IMR-90 (cell line): ENCODE measurements at places on chromosomes 16 and 17.

DNA sequence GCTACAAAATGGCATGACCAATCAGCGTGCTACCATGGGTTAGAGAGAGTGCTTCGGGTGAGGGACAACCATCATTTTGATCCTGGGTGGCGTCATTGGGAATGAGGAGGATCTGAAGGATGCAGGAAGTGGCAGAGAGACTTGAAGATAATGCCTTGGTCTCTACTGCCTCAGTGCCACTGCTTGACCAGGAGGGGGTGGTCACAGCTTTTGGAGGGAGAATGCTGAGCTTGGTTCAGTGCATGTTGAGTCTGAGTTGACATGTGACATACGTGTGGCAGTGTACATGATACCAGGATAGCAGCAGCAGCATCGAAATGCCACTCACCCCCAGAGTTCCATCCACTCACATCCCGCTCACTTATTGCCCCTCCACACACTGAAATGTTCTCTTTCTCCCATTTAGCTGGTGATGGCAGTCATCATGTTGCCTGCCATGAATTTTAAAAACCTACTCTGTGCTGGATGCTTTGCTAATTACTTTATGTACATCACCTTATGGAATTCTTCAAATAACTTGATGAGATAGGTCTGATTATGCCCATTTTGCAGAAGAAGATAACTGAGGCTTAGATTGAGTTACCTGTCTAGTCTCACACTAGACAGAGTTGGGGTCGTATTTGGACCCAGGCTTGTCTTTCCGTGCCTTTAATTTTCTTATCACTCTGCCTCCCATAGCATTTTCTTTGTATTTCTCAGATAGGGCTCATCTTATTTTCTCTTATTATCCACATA, 36.7 kb downstream of the ARSG start:
- DNase-seq: no peak

DNA sequence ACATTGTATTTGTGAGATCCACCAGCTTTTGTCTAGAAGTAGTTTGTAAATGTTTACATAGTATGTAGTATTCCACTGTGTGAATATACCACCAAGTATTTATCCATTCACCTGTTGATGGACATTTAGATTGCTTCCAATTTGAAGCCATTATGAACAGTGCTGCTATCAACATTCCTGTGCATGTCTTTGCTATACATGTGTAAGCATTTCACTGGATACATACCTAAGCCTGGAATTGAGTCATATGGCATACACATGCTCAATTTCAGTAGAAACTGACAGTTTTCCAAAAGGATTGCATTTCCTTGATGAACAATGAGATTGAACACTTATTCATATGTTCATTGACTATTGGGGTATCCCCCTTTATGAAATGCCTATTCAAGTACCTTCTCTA, 540.6 kb upstream of the SOX9 start:
- peak; percentile 20 for DNase-seq

- DNase-seq: no peak
Measured at GRCh38 chr16:84068041-84068440, 25.4 kb upstream of the SLC38A8 start.

DNA sequence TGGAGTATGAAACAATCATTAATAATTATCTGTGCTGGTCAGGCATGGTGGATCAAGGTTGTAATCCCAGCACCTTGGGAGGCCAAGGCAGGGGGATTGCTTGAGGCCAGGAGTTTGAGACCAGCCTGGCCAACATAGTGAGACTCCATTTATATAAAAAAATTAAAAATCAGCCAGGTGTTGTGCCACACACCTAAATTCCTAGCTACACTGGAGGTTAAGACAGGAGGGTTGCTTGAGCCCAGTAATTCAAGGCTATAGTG, 28.9 kb upstream of the PRKCA start:
- no peak for DNase-seq

DNA sequence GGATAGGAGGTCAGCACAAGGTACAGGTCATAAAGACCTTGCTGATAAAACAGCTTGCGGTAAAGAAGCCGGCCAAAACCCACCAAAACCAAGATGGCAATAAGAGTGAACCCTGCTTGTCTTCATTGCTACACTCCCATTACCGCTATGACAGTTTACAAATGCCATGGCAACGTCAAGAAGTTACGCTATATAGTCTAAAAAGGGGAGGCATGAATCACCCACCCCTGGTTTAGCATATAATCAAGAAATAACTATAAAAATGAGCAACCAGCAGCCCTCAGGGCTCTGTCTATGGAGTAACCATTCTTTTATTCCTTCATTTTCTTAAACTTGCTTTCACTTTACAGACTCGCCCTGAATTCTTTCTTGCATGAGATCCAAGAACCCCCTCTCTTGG, 1.0 kb upstream of the HSBP1 start:
- DNase-seq: no peak

- no peak for DNase-seq
Measured at GRCh38 chr17:16297367-16298139, 55.7 kb downstream of the CENPV start.

DNA sequence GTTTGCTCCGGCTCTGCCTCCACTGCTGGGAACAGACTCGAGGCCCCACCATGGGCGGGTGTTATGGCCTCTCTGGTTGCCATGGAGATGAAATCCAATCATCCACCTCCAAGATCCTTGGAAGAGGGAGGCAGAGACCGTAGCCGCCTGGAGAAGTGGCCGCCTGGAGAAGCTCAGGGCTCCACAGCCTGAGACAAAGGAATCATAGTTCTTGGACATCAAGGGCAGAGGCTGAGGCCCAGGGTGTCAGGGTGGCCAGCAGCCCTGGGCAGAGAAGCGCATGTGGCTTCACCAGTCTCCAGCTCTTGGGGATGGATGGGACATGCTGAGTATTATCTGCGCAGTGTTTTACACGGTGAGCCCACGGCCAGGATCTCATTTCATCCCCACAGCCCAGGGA, 36.2 kb downstream of the ABR start:
- DNase-seq: peak; percentile 34

GRCh38 chr17:21210411-21211076, 3.4 kb downstream of the TMEM11 start:
- no peak for DNase-seq

DNA sequence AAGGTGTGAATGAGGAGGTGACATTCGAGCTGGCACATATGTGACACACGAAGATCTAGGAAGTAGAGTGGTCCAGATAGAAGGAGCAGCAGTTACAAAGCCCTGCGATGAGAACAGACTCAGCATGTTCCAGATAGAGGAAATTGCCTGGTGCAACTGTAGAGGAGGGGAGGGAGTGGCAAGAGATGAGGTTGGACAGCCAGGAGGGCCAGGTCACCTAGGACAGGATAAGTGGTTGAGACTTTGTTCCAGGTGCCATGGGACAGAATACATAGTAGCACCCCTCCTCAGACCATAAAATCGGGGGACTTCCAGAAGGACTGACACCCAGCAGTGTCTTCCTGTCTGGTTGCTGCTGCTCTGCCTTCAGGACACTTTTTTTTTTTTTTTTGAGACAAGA, 11.0 kb upstream of the CENPT start:
- DNase-seq: no peak

GRCh38 chr17:63222655-63223054, 223.5 kb downstream of the CYB561 start:
- peak; percentile 33 for DNase-seq

DNA sequence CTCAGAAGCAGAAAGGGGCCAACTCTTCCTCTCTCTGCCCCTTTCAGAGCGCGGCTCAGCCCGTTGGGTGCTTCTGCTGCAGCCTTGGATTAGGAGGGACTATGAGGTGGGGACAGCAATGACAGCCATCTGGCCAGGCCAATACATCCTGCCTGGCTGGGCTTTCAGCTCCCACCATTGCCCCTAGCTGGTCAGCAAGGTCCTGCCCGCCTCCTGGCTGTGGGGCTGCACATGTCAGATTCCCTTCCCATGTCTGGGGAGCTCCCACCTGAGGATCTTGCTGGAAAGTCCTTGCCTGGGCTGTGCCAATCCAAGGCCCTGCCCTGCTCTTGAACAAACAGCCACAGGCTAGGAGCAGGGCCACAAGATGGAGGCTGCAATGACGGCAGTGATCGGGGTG, 8.3 kb downstream of the TRIM65 start:
- DNase-seq: no peak

GRCh38 chr16:62738666-62739460, 702.6 kb upstream of the CDH8 start:
- no peak for DNase-seq

GRCh38 chr17:11082559-11082958, 158.5 kb upstream of the SHISA6 start:
- no peak for DNase-seq

- peak; percentile 64 for DNase-seq
Measured at GRCh38 chr17:27530764-27531391, 74.6 kb downstream of the KSR1 start.

- peak; percentile 100 for DNase-seq
Measured at GRCh38 chr16:84795329-84796053, 24.3 kb upstream of the CRISPLD2 start.

DNA sequence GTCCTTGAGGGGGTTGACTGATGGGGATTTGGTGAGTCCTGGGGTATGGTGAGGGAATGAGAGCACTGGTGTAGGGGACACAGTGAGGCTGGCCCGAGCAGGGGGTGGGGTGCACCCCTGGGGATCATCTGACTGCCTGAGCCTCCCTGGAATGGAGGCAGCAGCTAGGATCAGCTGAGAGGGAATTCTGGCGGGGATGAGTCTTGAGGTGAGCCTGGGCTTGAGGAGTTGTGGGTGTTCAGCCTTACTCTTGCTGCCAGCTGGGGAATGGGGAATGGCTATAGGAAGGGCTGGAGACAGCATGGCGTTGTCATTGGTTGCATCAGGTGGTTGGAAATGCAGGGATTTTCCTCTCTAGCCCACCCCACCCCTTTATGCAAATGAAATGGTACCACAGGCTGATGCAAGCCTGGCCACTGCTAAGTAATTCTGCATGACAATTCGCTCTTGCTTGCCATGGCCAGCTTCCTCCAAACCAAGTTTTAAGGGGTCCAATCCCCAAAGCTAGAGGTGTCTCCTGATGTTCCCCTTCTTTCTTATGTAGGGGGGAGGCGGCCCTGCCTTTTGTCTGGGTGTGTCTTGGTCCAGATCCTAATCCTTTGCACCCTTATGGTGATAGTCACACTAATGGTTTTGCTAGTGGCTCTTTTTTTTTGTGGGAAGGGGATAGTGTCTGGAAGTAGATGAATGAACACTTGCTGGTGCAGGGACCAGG, 7.5 kb downstream of the NFE2L1 start:
- peak; percentile 92 for DNase-seq

- peak; percentile 19 for DNase-seq
Measured at GRCh38 chr16:3780570-3780969, 63.2 kb upstream of the TRAP1 start.

DNA sequence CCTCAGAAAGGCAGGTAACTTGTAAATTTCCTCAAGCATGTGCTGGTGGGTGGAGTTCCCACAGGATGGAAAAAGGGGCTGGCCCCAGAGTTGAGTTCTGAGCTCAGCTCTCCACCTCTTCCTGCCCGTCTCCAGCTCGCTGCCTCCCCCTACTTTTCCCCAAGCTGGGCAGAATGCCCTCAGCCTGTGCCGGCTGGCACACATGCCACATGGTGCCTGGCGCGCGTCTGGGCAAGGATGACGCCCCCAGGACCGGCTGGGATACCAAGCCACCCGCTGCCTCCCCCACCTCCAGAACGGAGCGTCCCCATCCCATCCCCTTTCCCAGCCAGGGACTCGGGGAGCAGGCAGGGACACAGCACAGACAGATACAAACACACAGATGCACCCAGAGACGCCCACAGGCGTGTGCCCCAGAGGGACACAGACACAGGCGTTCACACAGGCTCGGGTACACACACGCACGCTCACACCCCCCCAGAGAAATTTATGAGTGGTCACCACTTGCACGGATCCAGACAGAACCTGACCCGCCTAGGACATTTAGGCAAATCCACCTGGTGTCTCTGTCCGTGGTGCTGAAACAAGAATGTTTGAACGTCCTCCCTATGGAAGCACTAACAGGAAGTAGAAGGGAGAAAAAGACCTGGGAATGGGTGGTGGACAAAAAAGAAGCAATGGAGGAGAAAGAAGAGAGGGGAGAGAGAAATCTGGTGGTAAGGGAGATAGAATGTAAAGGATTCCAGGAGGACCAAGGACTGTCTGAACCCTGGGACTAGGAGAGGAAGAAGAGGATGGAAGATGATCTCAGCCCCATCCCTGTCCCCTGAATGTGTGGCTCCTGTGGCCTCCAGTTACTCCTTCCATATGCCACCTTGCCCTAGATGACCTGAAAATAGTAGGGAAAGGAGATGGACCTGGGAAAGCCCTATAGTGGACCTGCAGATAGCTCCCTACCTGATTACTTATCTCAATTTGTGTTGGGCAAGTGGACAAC, 15.5 kb downstream of the NEUROD2 start:
- peak; percentile 50 for DNase-seq

- DNase-seq: no peak
Measured at GRCh38 chr16:50011707-50012106, 13.3 kb upstream of the CNEP1R1 start.

- no peak for DNase-seq
Measured at GRCh38 chr17:80529104-80529903, 15.3 kb upstream of the RPTOR start.

- DNase-seq: no peak
Measured at GRCh38 chr16:74872302-74872701, 97.7 kb upstream of the FA2H start.

GRCh38 chr16:81946206-81946605, 65.1 kb downstream of the SDR42E1 start:
- DNase-seq: no peak

DNA sequence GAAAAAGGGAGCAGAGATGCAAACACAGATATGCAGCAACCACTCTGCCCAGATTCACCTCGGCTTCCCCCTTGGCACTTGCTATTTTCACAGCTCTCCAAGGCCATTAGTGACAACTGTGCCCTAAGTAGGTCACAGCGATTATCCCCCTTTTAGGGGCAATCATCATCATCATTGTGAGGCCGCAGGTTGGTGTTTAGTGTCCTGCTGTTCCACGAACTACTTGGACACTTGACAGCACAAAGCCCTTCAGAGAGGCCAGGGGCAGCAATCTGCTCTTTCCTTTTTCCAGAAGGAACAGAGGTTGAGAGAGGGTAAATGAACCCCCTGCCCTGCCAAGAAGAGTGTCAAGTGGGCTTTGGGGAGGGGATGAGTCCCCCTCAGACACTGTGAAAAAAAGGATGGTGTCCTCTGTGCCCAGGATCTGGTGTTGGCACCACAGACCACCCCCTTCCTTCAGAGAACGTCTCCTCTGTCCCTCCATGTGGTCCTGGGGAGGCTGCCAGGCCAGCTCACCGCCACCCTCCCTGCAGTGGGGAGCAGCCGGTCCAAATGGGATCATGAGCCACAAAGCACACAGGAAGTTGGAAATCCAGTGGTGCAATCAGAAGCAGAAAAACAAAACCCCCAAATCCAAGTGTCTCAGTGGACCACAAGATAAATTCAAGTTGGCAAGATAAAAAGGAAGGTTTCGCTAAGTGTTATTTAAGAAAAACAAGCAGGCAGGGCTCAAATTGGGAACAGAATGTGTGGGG, 78.4 kb upstream of the MED9 start:
- peak; percentile 34 for DNase-seq

GRCh38 chr17:60305141-60305540, 86.8 kb downstream of the USP32 start:
- DNase-seq: no peak

DNA sequence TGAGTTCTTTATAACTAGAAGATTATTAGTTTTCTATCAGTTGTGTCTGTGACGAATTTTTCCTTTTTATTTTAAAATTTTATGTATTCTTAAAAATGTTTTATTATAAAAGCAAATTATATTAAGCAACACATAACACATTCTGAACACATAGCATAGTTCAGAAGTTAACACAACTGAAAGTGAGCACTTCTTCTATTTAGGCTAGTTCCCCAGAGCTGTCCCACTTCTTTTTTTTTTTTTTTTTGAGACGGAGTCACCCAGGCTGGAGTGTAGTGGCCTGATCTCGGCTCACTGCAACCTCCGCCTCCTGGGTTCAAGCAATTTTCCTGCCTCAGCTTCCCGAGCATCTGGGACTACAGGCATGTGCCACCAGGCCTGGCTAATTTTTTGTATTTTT, 37.7 kb upstream of the ALDH3A2 start:
- DNase-seq: no peak
